ENCODE measurements at places on chromosomes 4 and X. TPM values are rescaled to one million over a fixed set of nuclear protein-coding genes. Genes with fewer than 3 reads are reported as not detected.

Gene NSG1
- total RNA-seq = 10.4 TPM

Gene BGN
- total RNA-seq = 43.9 TPM

Gene DUSP9
- under 0.01 TPM for total RNA-seq

Gene PRDM8
- 8.8 TPM for total RNA-seq

Gene DSPP
- total RNA-seq = not detected

Gene AADAT
- total RNA-seq = 2.0 TPM
